Mammary microvascular endothelial cell (primary cell): ENCODE measurements at places on chromosomes 5 and 9. TPM values are rescaled to one million over a fixed set of nuclear protein-coding genes. Genes with fewer than 3 reads are reported as not detected.

C8G gene
- total RNA-seq: 0.20 and 0.84 TPM in 2 replicates

DBN1 gene
- total RNA-seq: 243 and 248 TPM in 2 replicates

COQ4 gene
- total RNA-seq: 43.8 and 61.7 TPM in 2 replicates

C9 gene
- not detected in 2 replicates for total RNA-seq
